GF-D8 (cell line): ENCODE measurements at places on chromosomes 6 and 20.

GRCh38 chr20:3250091-3250504, 11.1 kb upstream of the SLC4A11 start:
- no peak for DNase-seq

GRCh38 chr6:73579851-73580246, 59.0 kb upstream of the EEF1A1 start:
- peak; percentile 61 for DNase-seq

DNA sequence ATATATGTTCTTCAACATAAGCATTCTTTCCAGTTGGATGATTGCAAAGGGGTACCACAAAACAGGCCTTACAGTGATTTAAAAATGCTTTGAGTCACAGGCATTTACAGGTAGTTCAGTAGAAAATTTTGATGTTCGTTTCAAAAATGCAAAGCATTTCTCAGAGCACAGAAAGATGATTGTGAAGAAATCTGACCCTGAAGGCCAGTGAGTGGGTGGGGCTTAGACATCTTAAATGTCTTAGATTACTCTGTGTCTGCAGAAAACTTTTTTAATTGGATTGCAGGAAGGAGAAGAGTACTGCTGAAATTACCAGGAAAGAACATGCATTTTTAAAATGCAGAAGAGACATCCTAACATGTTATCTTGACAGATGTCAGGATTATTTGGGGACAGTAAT, 268.3 kb downstream of the CDKAL1 start:
- no peak for DNase-seq

- peak; percentile 76 for DNase-seq
Measured at GRCh38 chr6:106847116-106847515, 127.4 kb downstream of the CD24 start.

- no peak for DNase-seq
Measured at GRCh38 chr6:109456710-109457561, 1.4 kb upstream of the MICAL1 start.

- no peak for DNase-seq
Measured at GRCh38 chr6:52307900-52308372, 23.4 kb upstream of the MCM3 start.

DNA sequence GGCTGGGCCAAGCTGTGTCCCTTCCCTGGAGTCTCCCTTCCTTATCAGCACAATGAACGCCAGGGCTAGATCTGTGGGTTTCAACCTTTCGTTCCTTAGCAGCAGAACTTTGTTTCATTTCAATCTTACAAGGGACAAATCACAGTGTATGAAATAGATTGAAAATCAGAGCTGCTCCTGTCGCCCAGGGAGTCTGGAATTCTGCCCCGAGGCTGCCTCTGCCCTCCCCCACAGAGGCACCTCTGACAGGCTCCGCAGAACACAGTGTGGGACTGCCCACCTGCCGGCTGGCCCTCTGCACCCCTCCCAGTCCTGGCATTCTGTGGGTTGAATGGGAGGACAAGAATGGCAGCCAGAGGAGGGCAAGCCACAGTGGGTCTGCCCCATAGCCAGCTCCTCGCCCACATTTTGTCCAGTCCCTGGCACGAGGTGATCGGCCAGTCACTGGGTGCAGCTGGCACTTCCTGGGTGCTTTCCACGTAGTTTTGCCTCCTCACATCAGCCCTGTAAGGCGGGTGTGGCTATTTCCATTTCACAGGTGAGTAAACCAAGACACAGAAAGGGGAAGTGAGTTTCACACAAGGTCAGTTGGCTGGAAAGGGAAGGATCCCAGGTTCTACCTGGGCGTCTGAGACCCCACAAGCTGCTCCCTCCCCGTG, 26.1 kb downstream of the MANBAL start:
- DNase-seq: no peak

DNA sequence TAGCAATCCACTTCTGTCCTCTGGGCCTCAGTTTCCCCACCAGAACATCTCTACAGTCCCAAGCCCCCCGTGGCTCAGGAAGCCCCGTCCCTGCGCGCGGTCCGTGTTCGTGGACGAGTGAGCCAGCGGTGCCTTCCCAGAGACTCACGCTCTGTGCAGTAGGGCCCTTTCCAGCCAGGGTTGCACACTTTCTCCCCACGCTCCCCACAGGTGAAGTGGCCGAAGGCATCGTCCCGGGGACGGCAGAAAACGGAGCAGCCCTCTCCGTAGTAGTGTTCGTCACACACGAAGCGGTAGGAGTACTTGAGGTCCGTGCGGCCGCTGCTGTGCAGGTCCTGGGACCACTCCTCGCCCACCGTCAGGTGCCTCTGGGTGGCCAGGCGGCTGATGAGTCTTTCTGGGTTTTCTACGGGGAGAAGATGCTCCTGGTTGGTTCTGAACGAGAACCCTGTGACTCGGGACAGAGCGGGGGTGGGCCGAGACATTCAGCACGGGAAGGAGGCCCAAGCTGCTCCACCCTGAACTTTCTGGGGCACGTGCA, 2.7 kb downstream of the DLL1 start:
- DNase-seq: no peak

GRCh38 chr20:11246251-11246775, 572.5 kb upstream of the JAG1 start:
- no peak for DNase-seq

DNA sequence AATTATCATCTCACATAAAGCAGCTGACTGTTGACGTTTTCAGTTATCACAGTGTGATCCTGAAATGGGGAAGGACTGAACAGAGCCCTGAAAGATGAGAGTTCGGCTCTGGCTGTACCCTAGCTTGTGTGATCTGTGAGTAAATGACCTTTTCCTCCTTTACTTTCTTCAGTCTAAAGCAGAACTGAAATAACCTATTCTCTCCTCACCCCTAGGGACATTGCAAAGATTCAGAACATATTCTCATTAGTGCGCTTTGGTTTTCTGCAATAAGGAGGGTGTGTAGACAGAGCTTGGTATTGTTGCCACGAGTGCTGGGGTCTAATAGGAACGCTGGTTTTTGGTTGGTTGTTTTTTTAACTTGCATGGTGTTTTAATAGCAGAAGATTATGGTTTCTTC, 16.7 kb downstream of the FARS2 start:
- DNase-seq: no peak

DNA sequence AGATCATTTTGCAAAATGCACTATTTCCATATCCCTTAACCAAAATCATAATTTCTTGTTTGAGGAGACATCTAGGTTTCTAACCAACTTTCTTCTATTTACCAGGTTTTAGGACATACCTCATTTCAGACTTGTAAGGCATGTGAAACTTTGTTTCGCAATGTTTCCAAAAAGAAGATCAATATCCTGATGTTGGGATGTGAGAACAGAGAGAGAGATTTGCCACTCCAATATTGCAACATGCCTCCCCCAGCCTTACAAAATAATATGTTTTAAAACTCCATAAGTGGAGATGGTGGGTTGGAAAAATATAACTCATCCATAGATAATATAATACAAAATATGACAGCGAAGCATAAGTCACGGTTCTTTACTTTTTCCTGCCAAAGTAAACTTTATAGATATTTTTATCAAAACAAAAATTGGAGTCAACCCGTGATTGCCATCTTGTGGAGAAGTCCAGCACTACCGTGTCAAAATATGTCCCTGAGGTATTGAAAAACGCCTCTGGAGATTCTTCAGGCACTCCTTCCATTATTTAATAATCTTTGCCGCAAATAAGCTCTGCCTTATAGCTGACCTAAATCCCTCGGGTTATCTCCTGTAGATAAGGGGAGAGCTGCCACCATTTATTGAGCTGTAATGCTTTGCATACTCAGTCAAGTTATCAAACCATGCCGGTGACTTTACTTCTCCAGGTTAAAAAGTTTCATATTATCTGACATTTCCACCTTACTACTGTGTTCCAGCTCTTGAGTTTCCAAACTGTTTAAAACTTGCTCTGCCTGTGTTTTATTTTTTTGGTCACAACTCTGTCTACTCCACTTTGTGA, 534.2 kb downstream of the HACE1 start:
- DNase-seq: no peak

DNA sequence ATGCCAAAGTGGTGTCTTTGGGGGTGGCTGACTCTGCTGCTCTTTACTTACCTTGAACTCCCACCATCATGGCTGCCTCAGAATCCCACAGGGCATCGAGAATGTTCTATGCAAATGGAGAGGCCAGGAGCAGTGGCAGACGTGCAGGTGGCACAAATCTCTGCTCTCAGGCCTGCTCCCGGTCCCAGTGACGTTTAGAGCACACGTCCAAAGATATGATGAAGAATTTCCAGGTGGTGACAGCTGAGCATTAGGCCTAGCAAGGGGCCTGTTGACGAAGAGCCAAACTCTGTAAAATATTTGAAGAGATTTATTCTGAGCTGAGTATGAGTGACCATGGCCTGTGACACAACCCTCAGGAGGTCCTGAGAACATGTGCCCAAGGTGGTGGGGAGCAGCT, 19.0 kb upstream of the UNC93A start:
- DNase-seq: no peak

DNA sequence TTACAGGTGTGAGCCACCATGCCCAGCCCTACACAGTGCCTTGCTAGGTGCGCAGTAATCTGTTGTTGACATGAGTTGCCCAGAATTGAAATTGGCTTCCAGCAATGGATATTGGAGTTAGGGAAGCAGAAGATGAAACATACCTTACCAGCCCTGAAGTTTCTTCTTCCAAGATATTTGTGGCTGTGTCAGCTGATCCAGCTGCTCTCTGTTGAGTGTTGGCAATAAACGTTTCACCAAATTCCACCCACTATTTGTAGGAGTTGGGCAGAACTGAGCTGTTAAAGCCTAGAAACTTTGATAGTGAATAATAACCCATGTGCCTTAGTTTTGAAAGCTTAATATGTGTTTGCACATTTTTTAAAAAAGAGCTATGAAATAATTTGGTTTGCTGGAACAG, 218.2 kb upstream of the SNX9 start:
- DNase-seq: no peak

DNA sequence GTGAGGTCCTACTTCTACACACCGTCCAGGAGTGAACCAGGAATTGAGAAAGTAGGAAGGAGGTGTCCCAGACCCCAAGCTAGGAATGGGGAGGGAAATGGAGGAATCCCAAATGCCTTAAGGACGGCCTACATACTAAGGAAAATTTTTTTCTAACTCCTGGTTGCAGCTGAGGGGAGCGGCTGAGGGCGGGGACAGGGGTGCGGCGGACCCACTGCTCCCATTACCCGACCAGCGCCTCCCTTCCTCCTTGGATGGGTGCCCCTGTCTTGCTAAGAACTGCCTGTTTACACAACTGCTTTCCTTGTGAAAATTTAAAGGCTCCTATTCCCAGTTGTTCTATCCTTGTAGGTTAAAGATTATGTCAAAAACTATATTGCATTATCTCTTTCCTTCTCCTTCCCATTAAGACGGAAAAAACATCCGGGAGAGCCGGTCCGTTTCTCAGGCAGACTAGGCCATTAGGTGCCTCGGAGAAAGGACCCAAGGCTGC, 699 bp upstream of the HSPA1B start:
- peak; percentile 81 for DNase-seq

- DNase-seq: no peak
Measured at GRCh38 chr6:43627008-43627825, 1.8 kb downstream of the GTPBP2 start.

DNA sequence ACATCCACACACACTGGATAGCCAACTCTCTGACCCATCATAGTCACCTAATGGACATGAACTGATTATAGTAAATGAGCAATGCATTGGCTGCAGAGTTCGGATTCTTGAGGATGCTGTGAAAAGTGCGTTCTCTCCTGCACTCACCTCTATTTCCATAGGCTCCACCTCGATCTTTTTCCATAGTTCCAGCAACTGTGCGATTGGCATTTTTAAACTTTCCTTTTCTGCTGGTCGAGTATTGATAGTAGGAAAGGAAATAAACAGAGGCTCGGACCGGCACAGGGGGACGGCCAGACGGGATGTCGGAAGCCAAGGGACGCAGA, 94.4 kb downstream of the RNASET2 start:
- no peak for DNase-seq

DNA sequence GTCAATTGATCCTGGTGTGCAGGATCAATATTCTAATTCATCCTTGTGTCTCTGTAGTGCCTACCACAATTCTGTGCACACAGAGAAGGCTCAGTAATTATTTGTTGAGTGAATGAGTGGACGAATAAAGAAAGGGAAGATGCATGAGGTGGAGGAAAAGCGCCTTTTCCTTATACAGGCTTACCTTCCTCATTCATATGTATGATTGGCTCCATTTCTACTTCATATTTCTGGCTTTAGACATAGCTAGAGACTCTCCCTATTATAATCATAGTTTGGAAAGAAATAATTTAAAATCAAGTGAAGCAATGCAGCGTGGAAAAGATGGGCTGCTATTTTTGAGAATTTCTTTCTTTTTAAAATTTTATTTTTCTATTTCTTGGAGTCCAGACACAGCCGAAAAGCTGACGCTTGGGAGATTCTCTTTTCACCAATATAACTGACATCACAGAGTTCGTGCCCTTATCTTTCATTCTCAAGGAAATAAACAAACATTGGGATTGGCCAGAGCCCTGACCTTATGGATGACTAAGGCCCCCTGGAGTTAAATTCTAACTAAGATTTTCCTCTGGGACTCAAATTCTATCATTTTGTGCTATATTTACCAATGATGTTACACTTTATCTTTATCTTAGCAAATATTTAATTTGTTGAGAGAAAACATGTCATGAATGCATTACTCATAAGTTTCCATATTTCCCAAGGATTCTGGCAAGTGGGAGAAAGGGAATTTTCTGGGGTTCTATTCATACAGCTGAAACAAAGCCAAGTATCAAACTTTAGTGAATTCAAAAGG, 48.1 kb downstream of the PRL start:
- DNase-seq: no peak

DNA sequence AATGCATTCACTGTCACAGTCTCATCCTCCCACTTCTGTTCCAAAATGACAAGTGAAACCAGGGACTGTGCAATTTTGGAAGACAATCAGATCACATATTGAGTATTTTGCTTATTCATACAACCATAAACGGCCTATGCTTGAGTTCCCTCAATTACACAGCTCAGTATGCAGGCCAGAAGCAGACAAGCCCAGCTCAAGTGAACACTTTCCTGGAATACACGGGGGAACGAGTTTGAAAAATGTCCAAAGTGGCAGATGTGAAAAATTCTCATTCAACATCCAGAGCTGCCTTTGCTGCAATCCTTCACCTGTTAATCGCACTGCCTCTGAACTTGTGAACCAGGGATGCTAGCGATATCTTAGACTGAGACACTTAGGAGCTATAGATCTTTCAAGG, 190.2 kb downstream of the COL9A1 start:
- DNase-seq: no peak

DNA sequence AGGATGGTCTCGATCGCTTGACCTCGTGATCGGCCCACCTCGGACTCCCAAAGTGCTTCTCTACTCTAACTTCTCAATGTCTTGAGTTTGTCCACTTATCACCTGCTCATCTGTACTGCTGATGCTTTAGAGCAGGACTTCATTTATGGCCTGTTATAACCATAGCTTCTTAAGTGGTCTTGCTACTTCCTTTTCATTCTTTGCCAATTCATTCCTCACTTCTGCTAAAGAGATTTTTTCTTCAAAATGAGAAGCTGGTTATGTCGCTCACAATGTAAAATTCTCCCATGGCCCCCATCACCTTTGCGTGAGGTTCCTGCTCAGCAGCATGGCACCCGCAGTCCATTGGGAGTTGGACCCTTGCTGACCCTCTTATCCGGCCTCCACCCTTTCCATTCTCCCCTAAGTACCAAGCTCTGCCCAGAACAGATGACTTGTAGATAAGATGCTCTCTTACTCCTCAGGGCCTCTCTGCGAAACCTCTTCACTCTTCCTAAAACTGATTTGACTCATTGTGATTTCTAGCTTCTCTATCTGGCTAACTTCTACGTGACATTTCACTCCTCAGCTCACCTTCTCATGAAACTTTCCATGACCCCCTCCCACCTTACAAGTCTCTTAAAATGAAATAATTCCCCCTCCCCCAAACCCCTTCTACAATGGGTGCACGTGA, 13.9 kb upstream of the CD164 start:
- no peak for DNase-seq

- no peak for DNase-seq
Measured at GRCh38 chr20:25270829-25271251, 23.0 kb downstream of the PYGB start.
